GM19239 (cell line): ENCODE measurements at places on chromosomes 13 and 19.

- no peak for DNase-seq
These were observed 114.2 kb downstream of the RAP2A start for GRCh38 chr13:97548138-97548537.

- no peak for DNase-seq
These were observed 41.6 kb upstream of the ZNF730 start for GRCh38 chr19:23075031-23075733.

- DNase-seq = no peak
These were observed 22.6 kb downstream of the RXFP2 start for GRCh38 chr13:31761951-31762350.

DNA sequence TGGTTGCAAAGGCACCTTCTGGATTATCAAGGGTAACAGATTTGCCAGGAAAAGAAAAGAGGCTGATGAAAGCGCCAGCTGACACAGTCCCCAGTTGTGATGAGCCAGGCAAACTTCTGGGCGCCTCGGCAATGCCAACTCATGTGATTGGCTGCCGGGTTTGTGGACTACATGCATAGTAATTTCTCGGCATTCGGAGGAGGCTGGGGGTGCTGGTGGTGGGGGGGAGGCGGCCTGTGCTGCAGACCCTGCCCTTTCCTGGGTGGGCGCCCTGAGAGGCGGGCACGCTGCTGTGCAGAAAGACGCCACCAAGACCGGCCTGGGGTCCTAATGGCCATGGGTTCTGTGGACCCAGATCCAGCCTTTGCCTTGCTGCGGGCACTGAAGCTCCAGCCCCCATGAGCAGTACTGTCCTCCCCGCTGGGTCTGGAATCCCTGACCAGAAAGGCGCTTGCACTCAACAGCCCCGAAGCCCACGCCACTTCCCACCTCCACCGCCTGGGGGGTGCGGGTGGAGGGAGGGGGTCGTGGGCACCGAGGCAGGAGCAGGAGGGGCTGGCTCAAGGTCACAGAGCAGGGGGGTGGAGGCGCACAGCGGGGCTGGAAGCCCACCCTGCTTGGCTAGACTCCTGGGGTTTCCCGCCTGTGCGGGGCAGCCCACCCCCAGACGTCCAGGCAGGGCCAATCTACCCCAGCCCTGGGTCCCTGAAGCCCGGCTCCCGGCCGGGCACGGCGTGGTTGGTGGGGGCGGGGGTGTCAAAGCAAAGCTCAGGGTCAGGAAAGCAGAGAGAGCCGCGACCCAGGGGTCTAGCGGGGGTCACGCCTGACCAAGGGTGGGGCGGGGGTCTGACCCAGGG, 1.0 kb downstream of the DIRAS1 start:
- DNase-seq = no peak

DNA sequence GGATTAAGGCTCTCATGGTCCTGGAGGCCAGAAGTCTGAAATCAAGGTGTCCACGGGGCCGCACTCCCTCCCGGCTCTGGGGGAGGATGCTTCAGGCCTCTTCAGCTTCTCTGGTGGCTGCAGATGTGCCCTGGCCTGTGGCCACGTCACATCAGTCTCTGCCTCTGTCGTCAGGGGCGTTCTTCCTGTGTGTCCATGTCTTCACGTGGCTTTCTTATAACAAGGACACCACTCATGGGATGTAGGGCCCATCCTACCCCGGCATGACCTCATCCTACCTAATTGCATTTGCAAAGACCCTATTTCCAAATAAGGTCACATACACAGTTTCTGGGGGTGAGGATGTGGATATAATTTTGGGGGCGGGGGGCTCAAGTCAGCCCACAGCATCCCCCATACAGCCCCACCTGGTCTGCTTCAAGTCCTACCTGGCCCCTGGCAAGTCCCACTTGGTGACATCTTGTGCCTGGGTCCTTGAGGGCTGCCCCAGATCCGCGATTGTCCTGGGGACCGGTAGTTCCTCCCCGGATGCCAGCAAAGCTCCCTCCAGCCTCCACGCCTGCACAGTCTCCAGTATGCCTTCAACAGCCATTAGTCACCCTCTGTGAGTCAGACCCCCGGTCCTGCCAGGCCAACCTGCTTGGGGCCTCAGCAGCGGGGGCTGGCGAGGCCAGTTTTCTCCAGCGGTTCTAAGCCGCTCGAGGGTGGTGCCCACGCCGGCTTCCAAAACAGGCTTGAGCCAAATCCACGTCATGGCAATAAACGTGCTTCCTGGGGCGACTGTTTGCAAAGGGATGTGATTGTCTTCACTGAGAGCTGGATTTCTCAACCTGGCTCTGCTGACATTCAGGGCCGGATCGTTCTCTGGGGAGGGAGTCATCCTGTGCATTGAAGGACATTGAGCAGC, 32.2 kb downstream of the MYO9B start:
- no peak for DNase-seq

DNA sequence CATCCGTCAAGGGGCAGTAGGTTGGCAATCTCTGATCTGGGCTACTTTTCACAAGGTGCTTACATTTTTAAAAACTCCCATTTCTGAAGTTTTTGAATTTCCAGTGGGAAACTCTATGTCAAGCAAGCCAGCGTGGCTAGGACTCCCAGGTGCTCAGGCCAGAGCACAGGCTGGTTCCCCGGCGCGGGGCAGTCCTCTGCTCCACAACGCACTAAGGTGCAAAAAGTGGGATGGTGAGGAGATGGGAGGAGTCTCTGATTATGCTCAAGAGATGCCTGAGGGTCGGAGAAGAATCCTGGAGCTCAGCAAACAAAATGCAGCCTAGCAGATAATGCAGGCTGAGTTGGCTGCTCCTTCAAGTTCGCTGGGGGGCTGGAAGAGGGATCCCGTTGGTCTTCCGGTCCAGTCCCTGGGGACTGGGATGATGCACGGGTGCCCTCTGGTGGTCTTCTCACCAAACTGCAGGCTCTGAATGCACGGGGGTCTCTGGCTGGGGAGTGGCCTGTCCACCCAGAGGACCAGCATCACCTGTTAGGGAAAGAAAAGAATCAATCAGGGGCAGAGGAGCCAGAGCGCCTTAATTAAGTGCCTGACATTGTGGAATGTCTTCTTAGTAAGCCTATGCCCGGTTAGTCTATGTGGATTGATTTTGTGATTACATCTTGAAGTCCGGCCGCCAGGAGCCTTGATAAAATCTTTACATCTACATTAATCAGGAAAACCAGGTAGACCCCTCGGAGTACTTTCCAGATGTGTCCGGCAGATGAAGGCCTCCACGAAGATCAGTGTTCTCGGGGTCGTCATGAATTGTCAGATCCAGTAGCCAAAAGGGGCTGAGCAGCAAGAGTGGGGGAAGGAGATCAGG, 244.4 kb upstream of the MAB21L1 start:
- DNase-seq = peak; percentile 36

- no peak for DNase-seq
These were observed 31.5 kb downstream of the ADPRHL1 start for GRCh38 chr13:113421673-113422270.

GRCh38 chr19:18091217-18091608, 4.5 kb upstream of the IL12RB1 start:
- DNase-seq = peak; percentile 48

DNA sequence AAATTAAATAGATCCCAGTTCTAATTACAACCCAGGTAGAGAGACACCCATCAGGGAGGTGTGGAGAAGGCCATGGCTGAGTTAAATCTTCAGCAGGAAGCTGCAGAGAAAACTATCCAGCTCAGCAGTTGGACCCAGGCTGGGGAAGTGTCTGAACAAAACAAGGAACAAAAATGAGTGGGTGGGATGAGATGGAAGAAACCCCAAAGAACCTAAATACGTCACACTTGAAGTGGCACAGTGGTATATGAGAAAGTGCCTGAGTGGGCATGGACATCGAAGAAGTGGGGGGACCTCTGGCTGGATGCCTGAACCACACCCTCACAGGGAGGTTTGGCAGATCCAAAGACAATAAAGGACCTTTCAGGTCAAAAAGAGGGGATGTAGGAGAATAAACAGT, 3.5 kb upstream of the EPHX3 start:
- no peak for DNase-seq

- DNase-seq = no peak
These were observed 1.7 kb downstream of the TSC22D1 start for GRCh38 chr13:44574466-44574855.

DNA sequence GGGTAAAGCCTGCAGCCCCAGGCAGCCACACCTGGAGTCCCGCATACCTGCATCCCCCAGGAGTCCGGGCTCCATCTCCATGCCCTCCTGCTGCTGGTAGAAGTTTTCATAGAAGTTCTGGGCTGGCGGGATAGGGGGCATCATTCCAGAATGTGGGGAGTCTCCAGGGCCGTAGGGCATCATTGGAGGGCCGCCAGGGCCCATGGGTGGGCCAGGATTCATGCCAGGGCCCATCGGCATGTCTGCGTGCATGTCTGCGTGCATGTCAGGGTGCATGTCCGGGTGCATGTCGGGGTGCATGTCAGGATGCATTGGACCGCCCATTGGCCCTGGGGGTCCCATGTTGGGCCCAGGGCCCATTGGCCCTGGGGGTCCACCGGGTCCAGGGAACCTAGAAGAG, 23.3 kb upstream of the TMEM160 start:
- no peak for DNase-seq

GRCh38 chr19:38492181-38492813, 58.8 kb downstream of the RYR1 start:
- no peak for DNase-seq

GRCh38 chr19:11252665-11253355, 9.5 kb downstream of the DOCK6 start:
- no peak for DNase-seq

DNA sequence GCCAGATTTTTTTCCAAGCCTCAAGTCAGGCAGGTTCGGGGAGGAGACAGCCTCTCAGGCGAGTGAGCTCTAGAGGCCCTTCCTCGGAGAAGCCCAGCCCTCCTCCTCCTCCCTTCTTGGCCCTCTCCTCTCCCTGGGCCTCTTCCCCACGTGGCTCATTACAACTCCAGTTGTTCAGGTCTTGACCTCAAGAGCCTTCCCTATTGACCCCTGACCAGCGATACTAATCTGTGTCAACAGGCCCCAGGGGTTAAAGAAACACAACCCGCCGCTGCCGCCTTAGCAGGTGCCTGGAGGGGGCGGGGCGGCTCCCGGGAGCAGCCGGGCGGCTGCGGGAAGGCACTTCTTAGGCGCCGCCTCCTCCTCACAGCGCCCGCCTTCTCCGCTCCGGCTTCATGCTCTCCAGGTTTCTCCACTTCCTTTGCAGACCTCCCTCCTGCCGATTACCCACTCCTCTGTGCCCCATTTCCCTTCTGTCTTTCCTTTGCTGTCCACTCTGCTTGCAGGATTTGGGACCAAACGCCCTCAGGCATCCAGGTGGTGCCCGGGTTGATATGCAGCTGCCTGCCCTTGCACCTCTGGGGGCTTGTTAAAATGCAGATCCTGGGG, 51.0 kb downstream of the LYL1 start:
- DNase-seq = no peak

GRCh38 chr13:30584051-30584731, 33.5 kb upstream of the USPL1 start:
- no peak for DNase-seq

DNA sequence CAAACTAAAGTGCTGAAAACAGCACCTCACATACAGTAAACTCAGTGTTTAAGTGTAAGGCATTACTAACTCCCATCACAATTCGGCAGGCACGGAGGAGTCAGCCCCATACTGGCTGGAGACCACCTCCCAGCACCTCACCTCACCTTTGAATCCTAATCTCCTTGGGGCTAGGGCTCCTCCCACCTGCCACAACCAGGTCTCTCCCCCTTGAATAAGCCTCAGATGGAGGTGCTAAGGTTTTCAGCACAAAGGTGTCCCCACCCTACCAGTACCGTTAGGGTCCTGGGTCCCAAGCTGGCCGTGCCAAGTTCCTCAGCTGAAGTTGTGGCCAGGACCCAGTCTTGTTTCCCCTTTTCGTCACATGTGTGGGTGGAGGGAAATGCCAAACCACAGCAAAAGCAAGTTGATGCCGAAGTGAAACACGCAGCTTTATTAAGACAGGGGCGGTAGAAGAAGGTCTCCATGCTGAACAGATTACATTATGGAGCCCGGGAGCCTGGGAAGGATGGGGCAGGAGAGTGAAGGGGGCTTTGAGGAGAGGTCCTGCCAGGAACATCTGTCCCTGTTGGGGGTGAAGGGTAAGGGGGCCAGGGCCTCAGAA, at the start of gene IGFLR1:
IGFLR1 (minus strand) TSS at position 332 of the 604 bp plus-strand sequence. CDS start 1,272 bp downstream, outside the sequence.
- DNase-seq = no peak

DNA sequence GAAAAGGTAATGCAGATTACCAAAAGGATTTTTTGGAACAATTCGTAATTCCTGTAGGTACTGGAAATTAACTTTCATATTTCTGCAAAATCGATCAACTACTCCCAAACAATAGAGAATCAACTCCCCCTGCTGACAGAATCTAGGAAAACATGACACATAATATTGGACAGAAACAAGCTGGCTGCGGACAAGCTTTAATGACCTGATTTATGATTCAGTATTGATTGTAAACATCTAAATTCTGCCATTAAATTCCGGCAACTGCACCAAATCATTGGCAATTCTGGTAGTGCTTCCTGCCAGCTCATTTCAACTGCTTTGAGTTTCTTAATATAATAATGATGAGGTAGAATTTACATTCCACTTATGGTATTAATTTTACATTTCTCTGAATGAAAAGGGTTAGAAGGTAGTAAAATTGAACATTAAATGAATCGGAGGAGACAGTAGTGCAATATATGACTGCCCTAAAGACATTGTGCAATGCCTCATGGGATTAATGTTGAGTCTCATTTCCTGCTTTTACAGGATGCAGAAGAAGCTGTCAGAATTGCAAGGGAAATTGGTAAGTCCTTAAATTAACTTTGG, 146.5 kb downstream of the PCCA start:
- peak; percentile 17 for DNase-seq

DNA sequence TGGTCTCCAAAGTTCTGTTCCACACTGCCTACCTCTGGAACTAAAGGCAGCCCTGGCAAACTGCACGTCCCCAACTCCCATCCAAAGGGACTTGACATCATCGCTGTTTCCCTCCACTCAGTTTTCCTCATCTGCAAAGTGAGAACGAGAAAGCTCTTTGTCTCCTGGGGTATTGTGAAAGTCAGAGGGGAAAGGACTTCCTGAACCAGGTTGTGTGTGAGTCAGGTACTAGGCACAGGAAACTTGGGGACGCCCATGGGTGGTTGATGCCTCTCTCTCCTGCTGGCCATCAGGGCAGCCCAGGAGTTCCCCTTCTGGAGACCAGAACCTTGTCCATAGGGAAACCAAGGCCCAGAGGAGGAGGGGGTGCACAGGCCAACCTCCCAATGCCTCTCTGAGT, 4.7 kb downstream of the CRLF1 start:
- DNase-seq = no peak

DNA sequence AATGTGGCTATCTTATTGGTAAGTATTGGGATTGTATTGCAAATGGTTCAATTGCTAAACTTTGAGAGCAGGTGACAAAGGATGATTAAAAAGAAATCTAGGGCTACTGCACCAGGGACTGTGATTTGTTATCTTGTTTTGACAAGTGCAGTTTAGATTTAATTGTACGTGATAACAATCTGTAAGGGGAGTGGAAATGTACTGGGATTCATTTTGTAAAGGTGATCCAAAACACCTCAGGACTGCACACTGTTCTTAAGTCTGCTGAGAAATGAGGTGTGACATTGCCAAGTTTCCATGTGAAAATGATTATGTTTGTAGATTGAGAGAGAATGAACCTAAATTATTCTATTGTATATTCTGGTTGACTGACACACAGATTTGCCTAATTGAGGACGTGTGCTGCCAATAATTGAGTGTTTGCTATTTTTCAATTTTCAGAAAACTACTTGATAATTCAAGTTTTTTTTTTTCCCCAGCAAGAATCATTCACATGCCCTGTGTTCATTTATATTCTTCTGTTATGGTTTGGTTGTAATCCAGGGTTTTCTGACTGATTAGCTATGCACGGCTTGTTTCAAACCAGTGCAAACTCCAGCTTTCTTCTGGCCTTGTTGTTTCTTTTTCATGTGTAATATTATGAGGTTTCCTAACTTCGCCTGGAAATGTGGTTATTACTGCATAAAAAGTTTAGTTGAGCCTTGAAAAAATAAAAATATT, 308.0 kb downstream of the OLFM4 start:
- no peak for DNase-seq
